ENCODE measurements at places on chromosomes 3 and 15.
A peak's percentile ranks its signal among the peaks of the same experiment; 100 is the strongest.

DNA sequence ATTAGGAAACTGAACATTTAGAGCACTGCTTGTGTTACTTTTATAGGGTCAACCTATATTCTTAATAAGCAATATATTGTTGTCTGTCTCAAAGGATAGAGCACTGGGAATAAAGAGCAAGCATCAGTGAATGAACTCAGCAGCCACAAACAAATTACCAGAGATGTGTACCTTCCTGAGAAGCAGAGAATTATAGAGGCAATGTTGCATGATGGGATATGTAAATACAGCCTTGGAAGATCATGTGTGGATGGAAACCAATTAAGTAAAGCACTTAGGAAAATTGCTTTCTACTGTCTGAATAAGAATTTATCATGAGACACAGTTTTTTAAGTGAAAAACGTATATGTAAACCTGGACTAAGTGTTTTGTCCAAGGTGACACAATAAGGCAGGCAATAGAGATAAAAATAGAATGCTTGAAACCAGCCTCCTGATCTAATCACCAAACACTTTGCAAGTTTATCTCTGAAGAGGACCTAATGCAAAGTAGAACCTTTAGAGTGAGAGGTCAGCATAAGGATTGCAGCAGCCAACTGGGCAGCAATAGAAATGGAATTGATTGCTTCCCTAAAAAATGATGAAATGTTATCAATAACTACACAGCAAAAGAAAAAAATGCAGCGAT is 848.0 kb downstream of the TUSC7 start:
- DNase-seq: no peak

GRCh38 chr3:131193641-131194238 is 167.1 kb downstream of the NEK11 start:
- no peak for DNase-seq

DNA sequence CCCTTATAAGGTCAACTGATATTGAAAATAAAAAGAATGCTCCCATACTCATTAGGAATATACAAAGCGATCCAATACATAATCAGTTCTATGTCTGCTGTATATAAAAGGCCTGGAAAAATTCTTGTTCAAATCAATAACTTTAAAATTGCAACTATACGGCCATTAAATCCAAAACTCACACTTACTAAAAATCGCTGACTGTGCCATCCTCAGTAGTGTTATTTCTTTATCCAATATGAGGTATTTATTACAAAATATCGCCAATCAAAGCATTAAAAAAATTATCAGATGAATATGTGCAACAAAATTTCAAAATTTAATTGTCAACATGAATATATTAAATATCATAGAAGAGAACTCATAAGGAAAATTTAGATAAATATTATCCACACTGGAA is 146.5 kb downstream of the PLD1 start:
- no peak for DNase-seq

- no peak for DNase-seq
Observed at GRCh38 chr3:119747357-119747756, 34.5 kb upstream of the NR1I2 start.

GRCh38 chr15:63156755-63157117 is 541 bp downstream of the RPS27L start:
- DNase-seq: no peak

DNA sequence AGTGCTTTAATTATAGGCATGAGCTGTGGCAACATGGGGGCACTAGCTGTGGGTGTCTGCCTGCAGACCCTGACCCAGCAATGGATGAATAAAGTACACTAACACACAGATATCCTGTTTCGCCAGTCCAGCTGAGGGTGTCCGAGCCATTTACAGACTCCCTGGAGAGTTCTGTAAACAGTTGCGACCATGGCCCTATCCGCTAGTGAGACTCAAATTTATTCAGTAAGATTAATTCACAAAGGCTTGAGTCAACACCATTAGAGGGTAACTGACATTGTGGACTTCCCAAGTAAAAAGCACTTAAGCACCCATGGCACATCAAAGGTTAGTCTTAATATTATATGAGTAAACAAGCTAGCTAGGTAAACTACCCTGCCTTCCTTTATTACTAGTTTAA is 161.6 kb downstream of the TBL1XR1 start:
- no peak for DNase-seq

GRCh38 chr3:59424268-59425010 is 374.6 kb upstream of the CFAP20DC start:
- peak; percentile 67 for DNase-seq

DNA sequence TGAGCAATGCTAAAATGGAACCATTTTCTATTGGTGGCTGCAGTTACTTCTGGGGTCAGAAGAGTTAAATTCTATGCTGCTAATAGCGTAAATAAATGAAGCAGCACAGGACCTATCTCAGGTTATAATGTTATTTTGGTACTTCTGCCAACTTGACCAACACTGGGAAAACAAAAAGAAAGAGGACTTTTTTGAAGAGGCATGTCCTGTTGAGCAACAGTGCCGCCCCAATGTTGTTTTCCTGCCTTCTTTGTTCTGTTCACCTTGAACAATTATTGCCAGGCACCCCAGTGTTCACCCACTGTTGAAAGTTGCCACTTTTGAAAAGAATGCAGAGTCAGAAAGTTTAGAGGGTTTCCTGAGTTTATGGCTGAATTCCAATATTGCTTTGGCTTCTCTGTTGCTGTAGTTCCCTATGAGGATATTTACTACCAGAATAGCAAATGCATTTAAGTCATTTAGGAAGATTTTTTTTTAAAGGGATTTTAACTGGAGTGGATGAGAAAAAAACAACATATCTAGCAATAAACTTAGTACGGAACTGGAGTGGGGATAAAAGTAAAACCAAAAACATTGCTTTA is 679.0 kb upstream of the DPPA4 start:
- DNase-seq: no peak

DNA sequence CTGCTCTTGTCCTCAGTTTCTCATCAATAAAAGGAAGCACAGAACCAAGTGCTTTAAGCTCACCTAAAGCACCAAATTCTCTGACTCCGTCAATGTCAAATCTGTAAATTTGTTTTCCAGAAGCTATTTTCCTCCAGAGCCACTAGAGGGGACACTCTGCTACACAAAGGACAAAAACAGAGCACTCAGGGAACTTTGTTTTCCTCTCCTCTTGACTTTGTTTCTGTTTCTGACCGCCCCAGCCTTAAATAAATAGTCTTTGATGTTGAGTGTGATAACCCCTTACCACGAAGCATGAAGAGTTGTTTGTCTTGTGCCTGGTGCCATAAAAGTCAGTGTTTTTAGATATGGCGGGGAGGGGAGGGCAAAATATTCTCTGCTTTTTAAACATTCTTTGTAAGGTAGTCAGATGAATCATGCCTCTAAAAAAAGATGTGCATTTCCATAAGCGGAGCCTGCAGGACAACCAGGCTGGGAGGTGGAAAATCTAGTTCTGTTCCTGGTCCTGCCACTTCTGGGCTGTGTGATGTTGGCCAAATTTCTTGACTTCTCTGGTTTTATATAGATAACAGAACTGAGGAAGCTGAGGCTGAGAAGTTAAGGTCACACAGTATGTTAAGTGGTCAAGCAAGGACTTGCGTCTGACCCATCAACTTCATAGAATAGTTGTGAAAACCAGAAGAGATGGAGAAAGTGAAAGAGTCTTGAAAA is 7.3 kb upstream of the ZBTB38 start:
- peak; percentile 51 for DNase-seq

DNA sequence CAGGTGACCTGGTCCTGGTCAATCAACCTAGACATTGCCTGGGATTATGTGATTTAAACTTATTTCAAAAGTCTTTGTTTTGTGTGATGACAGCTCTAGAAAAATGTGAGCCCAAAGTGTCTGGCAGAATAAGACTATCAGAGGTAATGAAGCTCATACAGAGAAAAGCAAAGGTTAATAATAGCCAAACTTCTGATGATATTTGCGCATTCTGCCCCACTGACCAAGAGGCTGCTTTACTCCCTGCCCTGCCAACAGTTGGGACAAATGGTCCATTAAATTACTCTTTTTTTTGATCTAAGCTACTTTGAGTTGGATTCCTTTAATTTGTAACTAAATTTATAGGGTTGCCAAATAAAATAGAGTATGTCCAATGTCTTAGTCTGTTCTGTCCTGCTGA is 911.2 kb downstream of the MCTP2 start:
- no peak for DNase-seq

GRCh38 chr3:11288021-11288491 is 15.9 kb downstream of the ATG7 start:
- DNase-seq: no peak

- DNase-seq: no peak
Observed at GRCh38 chr15:48242535-48242934, 36.4 kb downstream of the SLC12A1 start.

- DNase-seq: no peak
Observed at GRCh38 chr3:3628676-3629328, 170.4 kb upstream of the LRRN1 start.

DNA sequence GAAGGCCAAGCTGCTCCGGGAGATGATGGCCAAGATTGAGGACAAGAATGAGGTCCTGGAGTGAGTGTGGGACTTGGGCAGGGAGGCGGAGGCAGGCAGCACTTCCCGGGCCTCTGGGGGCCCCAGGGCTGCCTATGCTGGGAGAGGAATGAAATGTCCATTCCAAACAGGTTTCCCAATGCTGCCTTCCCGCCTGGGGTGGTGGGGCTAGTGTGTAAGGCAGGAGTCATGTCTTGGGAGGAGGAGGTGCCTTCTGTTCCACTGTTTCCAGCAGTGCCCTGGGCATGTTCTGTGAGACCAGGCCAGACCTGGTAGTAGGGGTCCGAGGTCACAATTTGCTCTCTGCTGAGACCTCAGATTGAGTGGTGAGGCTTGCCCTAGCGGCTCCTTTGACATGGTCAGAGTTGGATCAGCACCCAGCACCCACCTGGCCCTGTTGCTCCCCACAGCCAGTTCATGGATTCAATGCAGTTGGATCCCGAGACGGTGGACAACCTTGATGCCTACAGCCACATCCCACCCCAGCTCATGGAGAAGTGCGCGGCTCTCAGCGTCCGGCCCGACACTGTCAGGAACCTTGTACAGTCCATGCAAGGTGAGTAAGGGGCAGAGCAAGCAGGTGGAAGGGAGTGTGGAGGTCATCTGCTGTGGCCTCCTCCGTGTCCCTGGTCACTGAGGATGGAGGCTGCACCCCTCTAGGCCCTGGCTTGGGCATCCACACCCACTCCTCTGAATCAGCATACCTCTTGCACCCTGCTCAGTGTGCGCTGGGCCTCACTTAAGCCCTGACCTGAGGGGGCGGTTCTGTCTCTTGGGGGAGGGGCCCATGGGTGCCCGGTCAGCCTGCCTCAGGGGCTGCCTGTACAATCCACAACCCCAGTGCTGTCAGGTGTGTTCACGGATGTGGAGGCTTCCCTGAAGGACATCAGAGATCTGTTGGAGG is 27.3 kb downstream of the PTPN23 start:
- no peak for DNase-seq

DNA sequence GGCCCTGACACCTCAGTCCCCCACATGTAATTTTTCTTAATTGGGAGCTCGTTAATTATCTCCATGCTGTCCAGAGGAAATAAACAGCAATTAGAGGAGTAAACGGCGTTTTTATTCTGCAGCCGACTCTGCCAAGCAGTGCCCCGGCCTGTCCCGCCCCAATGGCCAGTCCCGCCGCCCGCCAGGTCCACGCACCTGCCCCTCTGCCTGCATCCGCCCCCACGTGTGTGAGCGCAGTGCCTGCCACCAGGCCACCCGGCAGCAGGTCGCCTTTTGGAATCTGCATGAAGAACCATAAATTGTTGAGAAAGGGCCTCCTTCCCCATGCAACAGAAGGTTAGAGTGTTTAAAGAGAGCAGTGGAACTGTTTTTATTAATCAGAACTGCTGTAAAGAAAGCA is 87.5 kb upstream of the LINGO1 start:
- DNase-seq: no peak

- no peak for DNase-seq
Observed at GRCh38 chr3:64321747-64322146, 96.5 kb upstream of the PRICKLE2 start.

DNA sequence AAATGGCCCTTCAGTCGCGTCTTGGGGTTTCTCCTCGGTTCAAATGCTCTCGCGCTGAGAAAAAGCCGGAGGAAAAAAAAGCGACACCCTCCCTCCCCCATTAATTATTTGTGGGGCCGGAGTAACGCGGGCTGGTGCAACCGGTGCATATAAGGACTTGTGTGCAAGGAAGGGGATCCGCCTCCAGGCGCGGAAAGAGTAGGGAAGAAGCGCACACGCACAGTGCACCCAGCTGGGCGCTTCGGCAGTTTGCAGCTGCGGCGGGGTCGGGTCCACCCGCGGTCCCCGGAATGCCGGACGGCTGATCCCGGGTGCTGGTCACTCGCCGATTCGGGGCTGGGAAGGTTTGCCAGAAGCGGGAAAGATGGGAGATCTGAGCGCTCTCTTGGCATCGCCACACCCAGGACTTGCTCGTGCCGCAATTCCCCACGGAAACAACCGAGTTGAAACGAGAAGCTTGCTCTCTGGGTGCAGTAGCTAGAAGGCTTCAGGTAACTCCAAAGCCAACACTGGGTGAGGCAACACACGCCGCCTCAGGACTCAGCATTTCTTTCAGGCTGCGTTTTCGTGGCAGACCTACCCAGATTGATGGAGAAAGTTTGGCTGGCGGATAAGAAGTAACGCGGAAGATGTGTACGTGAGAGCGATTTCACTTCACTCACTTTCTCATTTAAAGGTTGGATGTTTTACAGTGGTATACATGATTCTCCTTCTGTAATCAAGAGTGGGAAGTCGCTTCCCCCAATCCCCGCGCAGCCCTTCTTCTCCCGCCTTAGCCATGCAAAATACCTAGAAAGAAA is 720 bp upstream of the TNIK start:
- peak; percentile 50 for DNase-seq

DNA sequence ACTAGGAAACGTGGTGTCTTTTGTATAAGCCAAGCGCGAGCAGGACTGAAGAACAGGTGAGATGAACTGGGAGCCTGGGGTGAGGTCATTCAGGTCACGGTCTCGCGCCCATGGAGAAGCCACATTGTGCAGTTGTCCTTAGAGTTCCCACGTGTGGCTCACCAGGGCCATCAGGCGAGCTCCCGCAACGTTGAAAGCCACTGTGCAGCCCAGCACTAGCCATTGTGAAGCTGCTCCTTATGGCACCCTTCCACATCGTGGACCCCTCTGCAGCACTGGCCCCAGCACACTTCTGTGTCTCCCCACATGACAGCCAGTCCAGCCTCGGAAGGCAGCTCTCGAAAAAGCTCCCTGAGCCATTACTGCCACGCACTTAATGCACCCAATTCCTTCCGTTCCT is 7.6 kb upstream of the APBA2 start:
- DNase-seq: no peak

- no peak for DNase-seq
Observed at GRCh38 chr3:69888040-69888942, 111.2 kb upstream of the SAMMSON start.

DNA sequence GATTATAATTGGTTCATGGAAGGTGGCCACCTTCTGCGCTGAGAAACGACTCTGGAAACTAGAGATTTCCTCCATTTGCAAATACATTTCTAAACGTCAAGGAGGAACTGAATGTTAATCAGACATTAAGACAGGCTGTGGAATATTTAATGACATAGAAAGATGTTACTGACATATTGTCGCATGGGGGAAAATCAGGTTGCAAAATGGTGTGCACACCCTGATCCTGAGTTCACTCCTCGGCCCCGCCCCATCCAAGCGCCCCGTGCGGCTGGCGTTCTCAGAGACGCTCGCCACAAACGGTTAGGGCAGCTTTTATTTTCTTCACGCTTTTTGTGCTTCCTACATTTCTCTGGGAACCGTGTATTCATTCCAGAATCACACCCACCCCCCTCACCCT is 10.7 kb downstream of the H1-8 start:
- DNase-seq: no peak

GRCh38 chr3:1591327-1592028 is 498.7 kb downstream of the CNTN6 start:
- no peak for DNase-seq
